ENCODE measurements at places on chromosomes 11 and 22.
A peak's percentile ranks its signal among the peaks of the same experiment; 100 is the strongest.

- no peak for DNase-seq
These were observed 4.8 kb downstream of the CLCF1 start for GRCh38 chr11:67368621-67369020.

DNA sequence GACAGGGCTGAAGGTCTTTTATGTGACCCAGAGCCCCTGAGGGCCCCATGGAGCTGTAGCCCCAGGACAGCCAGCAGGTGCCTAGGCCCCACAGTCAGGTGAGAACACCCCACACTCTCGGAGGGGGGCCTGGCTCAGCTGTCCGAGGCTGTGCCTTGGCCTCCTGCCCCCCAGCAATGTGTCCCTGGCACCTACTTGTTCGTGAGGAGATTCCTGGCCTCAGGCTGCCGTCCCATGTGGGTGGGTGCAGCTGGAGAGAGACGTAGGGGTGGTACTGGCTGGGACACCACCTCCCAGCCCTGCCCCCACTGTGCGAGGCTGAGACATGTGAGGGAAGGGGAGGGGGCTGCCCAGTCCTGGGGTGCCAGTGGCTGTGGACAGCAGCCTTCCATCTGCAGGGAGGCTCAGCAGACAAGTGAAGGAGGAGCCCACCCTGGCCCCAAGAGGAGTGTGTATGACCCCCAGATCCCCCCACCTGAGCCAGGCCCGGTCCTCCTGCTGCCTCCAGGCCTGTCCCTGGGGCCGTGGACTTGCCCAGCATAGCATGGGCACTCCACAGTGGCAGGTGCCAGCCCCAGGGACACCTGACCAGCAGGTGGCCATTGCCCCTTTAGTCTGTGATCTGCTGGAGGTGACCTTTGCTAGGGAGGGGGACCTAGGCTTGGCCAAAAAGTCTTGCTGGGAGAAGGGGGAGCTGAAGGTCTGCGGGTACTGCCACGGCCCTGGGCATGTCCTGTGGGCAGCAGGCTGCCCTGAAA lies 17.0 kb downstream of the IL17REL start:
- DNase-seq: peak; percentile 90

DNA sequence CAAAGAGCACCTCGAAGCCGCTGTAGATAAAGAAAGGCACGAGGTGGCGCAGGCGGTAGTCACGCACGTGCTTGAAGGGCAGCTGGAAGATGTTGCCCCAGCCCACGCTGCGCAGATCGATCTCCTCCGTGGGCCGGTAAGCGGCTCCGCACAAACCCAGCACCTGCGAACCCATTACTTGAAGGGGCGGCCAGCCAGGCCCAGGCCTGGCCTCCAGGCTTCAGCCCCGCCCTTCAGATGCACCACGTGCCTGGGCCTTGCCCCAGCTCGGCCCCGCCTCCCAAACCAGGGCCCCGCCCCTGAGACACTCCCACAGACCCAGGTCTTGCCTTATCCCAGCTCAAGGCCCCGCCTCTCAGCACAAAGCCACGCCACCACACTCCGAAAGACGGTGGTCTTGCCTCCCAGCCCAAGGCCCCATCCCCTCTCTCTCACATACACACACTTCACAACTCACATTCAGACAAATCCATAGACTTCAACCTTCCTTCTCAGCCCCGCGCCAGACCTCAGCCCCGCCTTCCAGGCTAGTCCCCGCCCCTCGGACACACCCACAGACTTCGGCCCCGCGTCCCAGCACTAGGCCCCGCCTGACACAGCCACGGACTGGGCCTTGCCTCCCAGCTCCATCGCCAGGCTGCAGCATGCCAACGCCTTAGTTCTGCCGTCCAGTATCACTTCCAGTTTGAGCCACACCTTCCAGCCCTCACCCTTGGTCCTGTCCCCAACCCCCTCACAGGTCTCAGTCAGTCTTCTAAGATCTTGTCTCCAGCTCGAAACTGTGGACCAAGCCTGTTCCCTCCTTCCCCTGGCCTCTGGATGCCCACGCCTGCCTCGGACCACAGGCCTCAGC lies 7.0 kb downstream of the UNC93B1 start:
- DNase-seq: no peak

- DNase-seq: no peak
These were observed 12.7 kb upstream of the CYP2R1 start for GRCh38 chr11:14904745-14905103.

DNA sequence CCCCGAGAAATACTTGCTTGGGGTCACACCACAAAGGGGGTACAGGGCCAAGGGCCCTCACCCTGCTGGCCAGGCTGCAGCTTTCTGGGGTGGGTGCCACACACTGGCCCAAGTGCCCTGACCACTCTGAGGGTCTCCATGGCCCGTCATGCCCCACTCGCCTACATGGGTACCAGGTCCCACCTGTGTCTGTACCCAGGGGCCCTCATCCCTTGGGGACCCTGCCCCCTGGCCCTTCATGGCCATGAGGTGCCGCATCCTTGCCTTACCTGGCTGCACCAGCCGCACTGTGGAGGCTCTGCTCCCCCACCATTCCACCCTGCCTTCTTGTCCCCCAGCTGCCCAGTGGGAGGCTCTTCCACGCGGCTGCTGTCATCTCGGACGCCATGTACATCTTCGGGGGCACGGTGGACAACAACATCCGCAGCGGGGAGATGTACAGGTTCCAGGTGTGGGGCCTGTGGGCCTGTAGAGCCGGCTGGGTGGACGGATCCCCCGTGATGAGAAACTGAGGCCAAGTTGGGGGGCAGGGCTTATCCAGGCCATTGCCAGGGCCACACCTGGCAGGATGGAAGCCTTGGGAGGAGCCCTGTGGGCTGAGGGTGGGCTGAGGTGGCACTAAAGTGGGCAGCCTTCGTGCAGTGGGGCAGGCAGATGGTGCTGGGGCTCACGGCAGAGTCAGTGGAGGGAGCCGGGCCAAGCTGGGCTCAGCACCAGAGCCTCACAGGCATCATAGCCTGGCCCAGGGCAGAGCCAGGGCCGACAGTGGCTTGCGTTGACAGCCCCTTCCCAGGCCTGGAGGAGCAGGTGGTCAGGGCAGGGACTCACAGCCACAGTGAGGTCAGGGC lies 9.2 kb downstream of the THAP7 start:
- peak; percentile 87 for DNase-seq

All from chondrocyte (in vitro differentiated cells).